Epithelial cell of prostate (primary cell): ENCODE measurements at places on chromosomes 4 and X.

DNA sequence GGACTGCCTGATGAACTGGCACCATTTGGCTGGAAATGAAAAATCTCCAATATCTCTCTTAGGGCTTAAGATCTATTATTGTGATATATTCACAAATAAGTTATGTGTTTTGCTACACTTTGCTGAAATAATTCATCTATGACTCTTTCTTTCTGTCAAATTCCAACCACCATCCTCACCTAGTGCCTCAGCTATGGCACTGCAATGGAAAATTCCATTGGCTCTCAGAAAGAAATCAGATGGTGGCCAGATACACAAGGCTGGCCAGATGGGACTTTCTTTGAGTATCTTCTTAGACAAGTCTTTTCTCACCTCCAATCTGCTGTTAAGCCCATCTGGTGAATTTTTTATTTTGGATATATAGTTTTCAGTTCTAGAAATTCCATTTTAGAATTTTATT lies 28.0 kb downstream of the NAT8L start:
- no peak for DNase-seq

- no peak for DNase-seq
Observed at GRCh38 chr4:118762730-118763477, 73.0 kb downstream of the SEC24D start.

GRCh38 chr4:170716868-170717267 lies 627.1 kb upstream of the AADAT start:
- no peak for DNase-seq

- peak; percentile 27 for DNase-seq
Observed at GRCh38 chr4:101337688-101338087, 9.6 kb downstream of the PPP3CA start.

GRCh38 chr4:74501579-74501978 lies 56.6 kb downstream of the AREG start:
- DNase-seq, result no peak

- DNase-seq, result no peak
Observed at GRCh38 chr4:179695175-179695574, 2252.9 kb upstream of the AGA start.

GRCh38 chr4:37132351-37132974 lies 112.1 kb upstream of the NWD2 start:
- no peak for DNase-seq

GRCh38 chrX:46547857-46548256 lies 2.6 kb upstream of the ZNF674 start:
- DNase-seq, result no peak
